ENCODE measurements at places on chromosomes 12 and 14. TPM values are rescaled to one million over a fixed set of nuclear protein-coding genes. Genes with fewer than 3 reads are reported as not detected.

DNA sequence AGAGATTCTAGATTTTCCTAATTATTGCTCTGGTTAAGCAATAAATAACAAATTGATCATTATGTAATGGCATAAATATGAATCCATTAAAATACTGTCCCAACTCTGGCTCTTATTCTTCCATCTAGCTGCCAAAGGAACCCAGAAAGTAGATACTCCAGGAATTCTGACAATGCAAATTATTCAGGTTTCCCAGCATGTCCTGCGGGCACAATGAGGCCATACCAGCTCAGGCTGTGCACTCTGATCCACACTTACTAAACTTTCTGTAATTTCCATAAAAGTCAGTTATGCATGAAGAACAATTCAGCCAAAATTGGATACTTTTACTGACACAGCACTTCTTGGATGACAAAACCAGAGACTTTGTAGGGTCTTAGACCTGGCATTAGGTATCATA is 576.3 kb downstream of the KCNH5 start:
- no peak for DNase-seq

DNA sequence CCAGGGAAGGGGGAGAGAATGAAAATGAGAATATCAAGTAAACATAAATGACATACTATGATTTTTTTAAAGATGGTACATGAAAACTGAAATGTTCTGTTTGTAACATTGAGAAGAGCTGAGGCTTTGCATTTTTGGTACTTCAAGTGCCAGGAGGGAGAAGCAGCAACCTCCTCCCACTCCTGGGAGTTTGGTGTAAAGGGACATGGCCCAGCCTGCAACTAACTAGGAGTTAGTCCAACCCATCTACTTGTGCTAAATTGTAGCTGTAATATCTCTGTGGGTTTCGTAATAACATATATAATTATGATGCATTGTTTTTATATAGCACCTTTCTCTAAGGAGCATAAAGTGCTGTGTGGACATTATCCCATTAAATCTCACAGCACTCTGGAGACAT is 517.5 kb downstream of the NELL2 start:
- no peak for DNase-seq

GRCh38 chr12:20528208-20528607 is 159.9 kb downstream of the PDE3A start:
- no peak for DNase-seq

DNA sequence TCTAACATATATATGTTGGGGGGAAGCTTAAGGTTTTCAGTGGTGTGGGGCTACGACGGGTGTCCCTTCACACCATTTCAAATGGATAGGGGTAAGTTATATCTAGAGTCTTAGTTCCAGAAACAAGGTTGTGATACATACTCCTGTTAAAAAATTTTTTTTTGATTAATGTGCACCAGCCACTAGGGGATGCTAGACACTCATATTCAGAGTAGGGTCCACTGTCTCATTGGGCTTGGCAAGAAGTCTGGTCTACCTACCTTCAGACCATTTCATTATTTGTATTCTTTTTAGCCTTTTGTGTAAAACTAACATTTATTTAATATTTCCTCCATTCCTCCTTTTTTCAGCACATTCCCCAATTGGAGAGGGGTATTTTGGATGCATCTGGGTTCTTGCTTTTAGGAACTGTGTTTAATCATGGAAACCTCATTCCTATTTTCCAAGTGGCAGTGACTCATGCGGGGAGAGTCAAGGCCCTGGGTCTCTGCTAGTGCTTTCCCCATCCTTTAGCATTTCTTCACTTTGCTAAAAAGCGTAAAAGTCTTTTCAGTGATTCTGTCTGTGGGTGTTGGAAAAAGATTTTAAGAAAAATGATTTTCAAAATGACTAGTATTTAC is 33.4 kb downstream of the ANO4 start:
- DNase-seq: no peak

DNA sequence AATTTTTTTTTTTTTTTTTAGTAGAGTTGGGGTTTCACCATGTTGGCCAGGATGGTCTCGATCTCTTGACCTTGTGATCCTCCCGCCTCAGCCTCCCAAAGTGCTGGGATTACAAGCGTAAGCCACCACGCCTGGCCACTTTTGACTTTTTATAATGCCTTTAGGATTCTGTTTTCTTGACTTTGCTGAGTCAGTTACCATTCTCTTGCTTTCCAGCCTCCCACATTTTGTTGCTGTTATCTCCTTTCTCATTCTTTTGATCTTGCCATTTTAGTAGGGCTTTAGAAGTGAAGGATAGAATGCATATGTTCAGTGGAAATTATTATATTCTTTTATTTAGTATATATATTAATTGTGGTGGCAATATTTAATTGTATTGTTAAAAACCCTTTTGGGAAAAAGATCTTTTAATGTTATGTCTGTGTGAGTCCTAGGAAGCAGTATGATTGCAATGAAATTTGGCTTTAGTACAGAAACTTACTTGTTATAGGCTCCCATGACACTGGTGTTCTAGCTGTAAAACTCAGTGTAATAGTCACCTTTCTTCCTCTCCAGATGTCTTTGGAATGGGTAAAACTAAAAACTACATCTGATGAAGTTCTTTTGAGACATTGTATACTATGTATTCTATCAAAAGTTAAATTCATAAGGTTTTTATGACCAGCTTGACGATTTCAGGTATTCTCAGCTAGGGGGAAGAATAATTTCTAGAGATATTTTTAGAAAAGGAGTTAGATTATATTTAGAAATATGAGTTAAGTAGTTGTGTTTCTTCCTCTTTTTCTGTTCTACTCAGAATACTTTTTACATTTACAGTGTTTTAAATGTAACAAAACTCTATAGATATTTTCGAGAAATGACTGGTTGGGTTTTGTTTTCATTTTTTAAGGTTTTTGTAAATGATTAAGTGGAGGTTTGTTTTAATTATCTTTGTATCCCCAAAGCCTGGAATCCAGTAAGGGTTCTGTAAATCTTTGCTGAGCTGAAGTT is 74.7 kb downstream of the APAF1 start:
- no peak for DNase-seq

GRCh38 chr12:12823811-12824210 is 10.7 kb downstream of the DDX47 start:
- no peak for DNase-seq

- DNase-seq: no peak
These were observed at the start of gene TMEM132D for GRCh38 chr12:129903956-129904829. Gene TMEM132D (minus strand): TSS chr12:129904025.

DNA sequence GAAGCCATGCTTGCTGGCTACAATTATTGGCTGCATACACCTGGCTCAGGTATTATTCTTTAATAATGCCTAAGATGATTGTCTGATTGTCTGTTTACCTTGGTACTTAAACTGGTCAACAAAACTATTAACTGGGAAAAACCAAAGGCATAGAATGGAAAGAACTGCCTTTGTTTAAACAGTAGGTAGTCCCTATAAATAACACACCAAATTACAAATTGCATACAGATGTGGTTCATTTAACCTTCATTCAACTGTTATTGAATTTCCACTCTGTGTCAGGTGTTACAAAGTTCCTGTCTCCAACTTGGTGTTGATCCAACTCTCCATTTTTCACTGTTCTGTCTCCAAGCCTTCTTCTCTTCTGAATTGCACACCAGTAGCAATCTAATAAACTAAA is 79.8 kb upstream of the FSCB start:
- no peak for DNase-seq

DNA sequence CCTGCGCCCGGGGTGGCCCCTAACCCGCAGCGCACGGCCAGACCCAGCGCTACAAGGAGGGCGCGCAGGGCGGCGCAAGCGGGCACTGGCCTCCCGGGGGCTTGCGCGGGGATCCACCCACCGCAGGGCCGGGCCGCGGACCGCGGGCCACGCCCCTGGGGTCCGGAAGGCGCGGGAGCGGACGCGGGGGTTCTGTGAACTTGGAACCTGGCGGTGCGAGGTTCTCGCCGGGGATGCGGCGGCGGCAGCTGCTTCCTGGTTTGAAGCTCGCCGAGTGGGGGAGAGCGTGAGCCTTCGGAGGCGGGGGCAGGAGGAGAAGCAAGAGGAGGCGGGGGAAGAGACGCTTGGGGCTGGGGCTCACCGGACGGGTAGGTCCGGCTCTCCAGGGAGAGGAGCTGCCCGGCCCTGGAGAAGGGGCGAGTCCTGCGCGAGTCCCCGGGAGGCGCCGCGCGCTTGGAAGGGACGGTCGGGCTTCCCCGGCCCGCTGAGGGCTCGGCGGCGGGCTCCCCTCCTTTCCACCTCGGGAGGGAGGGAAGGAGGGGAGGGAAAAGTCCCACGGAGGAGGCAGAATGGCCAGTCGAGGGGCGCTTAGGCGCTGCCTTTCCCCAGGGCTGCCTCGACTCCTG is at the start of gene PRKCH:
TSS of gene PRKCH (plus strand) at position 195 of the 626 bp plus-strand sequence. CDS start 523 bp downstream, outside the sequence.
- no peak for DNase-seq

DNA sequence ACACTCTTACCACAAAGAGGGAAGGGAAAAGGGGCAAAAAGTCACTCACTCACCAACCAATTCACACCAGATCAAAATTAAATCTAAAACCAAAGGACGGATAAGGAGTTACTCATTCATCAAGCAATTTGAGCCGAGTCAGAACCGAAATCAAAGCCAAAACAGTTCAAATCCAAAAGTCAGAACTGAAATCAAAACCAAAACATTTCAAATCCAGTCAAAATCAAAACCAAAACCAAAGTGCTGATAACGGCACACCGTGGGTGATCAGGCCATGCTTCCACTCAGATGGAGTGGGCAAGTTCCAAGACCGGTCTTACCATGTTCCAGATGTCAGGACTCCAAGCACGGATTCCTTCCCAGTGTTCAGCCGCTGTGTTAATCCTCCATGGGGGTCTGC is 139.5 kb downstream of the SLC38A6 start:
- no peak for DNase-seq

GRCh38 chr12:39959031-39959430 is 146.8 kb downstream of the SLC2A13 start:
- no peak for DNase-seq

DNA sequence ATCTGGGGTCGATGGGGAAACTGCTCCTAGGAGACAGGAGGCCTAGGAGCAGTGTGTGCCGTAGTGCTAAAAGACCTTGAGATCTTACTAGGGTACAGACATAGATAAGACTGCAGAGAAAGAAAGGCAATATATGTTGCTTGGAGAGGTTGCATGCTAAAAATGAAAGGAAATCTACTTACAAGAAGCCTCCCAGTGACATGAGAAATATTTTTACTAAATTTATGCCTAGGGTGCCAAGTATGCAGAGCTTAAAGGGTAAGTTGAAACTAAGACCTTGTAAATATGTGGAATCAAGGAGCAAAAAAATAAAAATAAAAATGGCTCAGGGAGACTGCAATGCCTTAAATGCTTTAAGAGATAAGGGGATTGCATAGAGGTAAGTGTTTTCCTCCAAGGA is 74.8 kb downstream of the PDE6H start:
- DNase-seq: no peak

- no peak for DNase-seq
These were observed 115.9 kb upstream of the TMPO start for GRCh38 chr12:98399532-98399931.

DNA sequence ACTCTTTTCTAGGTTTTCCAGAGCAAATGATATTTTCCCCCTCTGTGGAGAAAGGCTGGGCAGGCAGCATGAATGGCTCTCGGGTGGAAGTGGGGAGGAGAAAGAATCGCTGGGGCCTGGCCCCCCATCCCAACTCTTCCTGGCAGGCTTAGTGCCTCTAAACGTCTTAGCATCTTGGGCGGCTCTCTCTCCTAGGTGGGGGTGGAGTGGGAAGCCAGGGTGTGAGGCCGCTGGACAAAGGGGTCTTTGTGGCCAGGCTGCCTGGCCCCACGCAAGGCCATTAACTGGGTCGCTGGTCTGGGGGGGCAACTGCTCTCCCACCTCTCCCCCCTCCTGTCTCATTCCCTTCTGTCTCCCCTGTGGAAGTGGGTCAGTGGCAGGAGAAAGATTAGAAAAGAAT is 4.7 kb downstream of the LRP1-AS start:
- no peak for DNase-seq

DNA sequence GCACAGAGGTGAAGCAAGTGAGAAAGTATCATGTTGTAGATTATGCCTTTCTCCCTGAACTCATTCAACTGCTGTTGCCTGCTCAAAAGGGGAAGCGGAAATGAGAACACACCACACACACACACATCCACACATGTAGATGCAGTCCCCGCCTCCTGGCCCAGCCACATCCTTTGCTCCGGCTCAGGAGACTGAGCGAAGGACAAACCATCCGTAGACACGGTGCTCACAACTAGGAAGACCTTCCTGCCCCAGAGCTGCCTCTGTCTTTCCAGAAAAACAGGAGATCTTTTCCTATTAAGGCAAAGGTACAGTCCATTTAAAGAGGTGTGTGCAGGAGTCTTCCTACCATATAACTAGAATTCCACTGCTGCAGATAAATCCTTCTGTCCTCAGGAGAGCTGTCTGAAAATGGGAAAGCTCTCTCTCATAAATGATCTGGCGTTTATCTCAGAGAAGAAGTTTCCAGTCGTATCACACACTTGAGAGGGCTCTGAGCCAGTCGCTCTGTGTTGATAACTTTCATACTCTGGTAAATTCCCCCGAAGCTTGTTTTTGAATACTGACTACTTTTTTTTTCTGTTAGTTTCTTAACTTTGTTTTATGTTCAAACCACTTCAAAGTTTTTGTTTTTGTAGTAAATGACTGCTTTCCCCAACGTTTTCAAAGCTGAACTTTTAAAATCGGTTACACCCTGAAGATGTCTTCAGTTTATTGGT is at the start of gene TESPA1:
TSS of gene TESPA1 (minus strand) at position 105 of the 719 bp plus-strand sequence. CDS start 10,200 bp downstream, outside the sequence.
- DNase-seq: no peak

GRCh38 chr12:94204499-94205247 is 56.3 kb downstream of the PLXNC1 start:
- no peak for DNase-seq

GRCh38 chr14:76836029-76836630 is 9.9 kb downstream of the LRRC74A start:
- no peak for DNase-seq

GRCh38 chr14:22978487-22978837 is 3.9 kb downstream of the AJUBA start:
- DNase-seq: no peak

DNA sequence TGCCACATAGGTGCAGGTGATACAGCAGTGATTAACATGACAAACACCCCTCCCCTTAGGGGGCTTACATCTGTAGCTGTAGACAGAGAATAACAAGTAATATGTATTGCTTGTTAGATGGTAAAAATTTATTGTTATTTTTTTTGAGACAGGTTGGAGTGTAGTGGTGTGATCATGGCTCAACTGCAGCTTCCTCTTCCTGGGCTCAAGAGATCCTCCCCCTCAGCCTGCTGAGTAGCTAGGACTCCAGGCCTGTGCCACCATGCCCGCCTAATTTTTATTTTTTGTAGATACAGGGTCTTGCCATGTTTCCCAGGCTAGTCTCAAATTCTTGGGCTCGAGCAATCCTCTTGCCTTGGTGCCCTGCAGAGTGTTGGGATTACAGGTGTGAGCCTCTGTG is 19.8 kb downstream of the DIP2B start:
- no peak for DNase-seq

- DNase-seq: no peak
These were observed 176.2 kb downstream of the PHETA1 start for GRCh38 chr12:111192647-111193046.

Gene CACNA2D4
- 0.84 TPM for total RNA-seq

Gene C12orf42
- not detected for total RNA-seq

Gene BCDIN3D
- 2.2 TPM for total RNA-seq

Gene SLC38A1
- total RNA-seq: 200 TPM

Gene POTEG
- total RNA-seq: not detected

Gene TEX22
- total RNA-seq: not detected

Gene SPX
- 0.66 TPM for total RNA-seq

Data from esophagus muscularis mucosa (tissue), 4 donors.